ENCODE measurements at places on chromosomes 1 and 21.

- DNase-seq: no peak
Observed at GRCh38 chr1:227944090-227944930, 3.4 kb downstream of the WNT9A start.

DNA sequence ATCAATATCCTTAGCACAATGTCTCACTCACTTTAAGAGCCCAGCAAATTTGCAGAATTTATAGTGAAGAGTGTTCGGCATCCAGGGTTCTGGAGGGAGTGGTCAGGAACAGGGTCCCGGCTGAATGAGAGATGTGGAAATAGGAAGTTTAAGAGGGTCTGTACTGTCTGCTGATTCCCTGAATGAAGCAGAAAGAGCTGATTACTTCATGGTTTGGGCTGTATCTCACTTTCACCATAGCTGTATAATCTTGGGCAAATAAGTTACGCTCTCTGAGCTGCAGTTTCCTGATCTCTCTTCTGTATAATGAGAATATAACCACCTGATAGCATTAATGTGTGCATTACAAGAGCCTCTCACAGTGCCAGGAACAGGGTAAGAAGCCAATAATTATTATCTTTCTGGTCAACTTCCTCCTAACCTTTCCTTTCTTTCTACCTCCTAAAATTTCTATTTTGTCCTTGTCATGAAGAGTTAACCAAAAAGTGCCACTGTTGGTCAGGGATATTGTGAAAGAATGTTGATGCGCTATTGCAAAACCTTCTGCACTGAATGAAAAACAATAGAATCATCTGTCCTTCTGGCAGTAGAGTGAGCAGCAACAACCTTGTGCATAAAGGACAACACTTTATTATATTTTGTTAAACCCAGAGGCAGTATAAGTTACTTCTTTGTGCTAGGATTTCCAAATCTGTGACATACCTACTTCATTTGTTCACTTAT lies 14.7 kb upstream of the PTGFR start:
- no peak for DNase-seq

DNA sequence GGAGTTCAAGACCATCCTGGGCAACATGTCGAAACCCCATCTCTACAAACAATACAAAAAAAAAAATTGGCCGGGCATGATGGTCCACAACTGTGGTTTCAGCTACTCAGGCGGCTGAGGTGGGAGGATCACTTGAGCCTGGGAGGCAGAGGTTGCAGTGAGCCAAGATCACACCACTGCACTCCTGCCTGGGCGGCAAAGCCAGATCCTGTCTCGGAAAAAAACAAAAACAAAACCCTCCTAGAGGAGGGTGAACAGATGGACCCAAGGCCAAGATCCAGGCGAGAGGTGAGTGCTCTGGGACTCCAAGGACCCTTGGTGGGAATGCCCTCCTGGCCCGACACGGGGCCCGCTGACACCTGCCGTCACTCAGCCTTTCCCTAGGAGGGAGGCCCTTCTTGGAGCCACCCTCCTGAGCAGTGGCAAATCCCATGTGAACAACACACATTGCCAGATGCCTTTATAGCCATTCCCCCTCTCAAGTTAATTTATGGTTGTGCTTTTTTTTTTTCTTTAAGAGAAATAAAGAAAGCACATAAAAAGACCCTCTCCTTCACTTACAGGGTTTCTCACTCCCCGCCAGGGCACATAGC lies 380 bp downstream of the TFF2 start:
- no peak for DNase-seq

- DNase-seq: no peak
Observed at GRCh38 chr21:41665766-41666595, 100.9 kb downstream of the RIPK4 start.

- no peak for DNase-seq
Observed at GRCh38 chr1:115596080-115596780, 45.5 kb upstream of the VANGL1 start.

DNA sequence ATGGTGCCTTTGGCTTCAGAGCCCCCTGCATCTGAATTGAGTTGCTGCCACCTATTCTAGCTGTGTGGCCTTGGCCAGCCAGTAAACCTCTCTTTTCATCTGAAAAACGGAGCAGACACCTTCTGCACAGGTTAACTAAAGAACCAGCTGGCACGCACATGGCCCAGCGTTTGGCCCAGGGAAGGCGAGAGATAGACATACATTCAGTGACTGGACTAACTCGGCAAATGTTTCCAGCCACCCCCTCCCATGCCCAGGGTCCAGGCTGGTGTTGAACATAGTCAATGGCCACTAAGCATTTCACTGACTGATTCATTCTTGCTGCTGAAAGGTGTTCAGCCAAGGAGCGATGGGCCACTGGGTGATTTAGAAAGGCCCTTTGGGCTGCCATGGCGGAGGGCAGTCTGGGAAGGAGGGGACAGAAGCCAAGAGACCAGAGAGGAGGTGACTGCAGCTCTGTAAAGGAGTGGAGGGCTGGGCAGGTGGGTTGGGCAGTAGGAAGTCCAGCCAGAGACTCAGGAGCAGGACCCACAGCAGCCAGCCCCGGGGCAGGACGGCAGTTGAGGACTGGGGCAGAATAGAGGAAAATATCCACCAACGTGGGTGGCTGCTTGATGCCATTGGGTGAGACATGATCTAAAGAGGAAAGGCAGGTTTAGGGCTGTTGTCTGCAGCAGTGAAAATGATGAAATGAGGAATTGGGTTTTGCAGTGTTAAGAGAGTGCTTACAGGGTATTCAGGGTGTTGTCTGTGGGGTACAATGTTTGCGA lies 184.3 kb downstream of the HIVEP3 start:
- no peak for DNase-seq

- no peak for DNase-seq
Observed at GRCh38 chr1:52558941-52559340, 6.0 kb upstream of the TUT4 start.

- no peak for DNase-seq
Observed at GRCh38 chr1:165600793-165601192, 30.2 kb upstream of the MGST3 start.

DNA sequence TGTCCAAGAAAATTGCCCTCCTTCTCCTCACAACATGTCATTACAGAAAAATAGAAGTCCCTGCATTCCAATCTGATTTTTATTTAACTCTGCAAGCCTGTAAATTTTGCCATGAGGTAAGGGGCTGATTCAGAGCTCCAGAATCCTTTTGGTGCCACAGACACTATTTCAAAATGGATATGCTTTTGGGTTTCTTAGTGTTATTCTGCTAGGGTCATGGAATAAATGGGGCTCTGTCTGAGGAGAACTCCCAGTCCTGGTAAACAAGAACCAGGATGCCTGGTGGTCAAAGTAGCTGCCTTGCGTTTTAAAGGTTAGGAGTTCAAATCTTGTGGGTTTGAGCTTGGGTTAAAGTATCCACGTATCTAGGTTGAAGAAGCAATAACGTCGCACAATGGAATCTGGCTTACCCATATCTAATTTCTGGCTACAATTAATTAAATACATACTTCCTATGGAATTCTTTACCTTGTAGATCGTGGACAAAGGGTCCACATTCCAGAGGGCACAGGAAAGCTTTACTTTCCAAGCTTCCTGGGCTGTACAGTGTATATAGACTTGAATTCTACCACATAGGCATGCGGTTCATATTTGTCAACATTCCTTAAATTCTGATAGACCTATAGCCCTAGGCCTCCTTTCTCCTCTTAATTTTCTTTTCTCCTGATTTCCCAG lies 98.0 kb upstream of the CDC42BPA start:
- DNase-seq: no peak

Data from omental fat pad (tissue), 4 donors.